Aorta (tissue), 5 donors: ENCODE measurements at places on chromosomes 6 and 20. TPM values are rescaled to one million over a fixed set of nuclear protein-coding genes. Genes with fewer than 3 reads are reported as not detected.

DNA sequence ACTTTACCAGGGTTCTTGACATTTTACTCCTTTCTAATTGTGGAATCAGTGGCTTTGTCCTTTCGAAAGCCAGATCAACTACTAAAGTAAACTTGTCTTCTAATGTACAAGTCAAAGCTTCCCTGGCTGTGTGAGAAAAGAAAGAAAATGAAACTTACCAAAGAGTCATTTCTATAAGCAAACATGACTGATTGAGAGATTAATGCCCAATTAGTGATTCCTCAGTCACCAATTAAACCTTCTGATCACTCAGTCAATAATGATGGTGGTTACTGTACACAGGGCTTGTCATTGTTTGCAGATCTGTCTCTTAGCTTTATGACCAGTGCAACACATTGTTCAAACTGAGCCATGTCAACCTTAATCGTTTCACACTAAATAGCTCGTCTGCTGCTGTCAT, 1168.4 kb upstream of the CITED2 start:
- H3K27ac ChIP-seq, result no peak overlapping the region
- H3K4me3 ChIP-seq, result no peak overlapping the region
- no peak for DNase-seq
- no peaks in the 10 kb centered on the region for H3K4me1 ChIP-seq
- no peaks in the 10 kb centered on the region for H3K27me3 ChIP-seq

GRCh38 chr6:88865275-88865674, 98.1 kb downstream of the RNGTT start:
- no peaks in the 10 kb centered on the region for H3K36me3 ChIP-seq
- DNase-seq, result no peak

GRCh38 chr20:63735859-63736718, at the start of gene LIME1:
TSS of gene LIME1 (plus strand) at chr20:63736664. CDS start at chr20:63737550, 886 bp downstream.
- peak; percentile 63 for DNase-seq
- no peaks in the 10 kb centered on the region for H3K27me3 ChIP-seq
- no peak within 1 kb of the TSS for H3K27ac ChIP-seq
- no peak within 1 kb of the TSS for H3K4me3 ChIP-seq
- no peaks in the 10 kb centered on the region for H3K36me3 ChIP-seq

- H3K27ac ChIP-seq, result no peak overlapping the region
- H3K4me3 ChIP-seq, result no peak overlapping the region
- DNase-seq, result no peak
- no peaks in the 10 kb centered on the region for H3K4me1 ChIP-seq
- H3K36me3 ChIP-seq, result no peaks in the 10 kb centered on the region
Observed at GRCh38 chr20:14142171-14142570, 146.9 kb downstream of the MACROD2 start.

DNA sequence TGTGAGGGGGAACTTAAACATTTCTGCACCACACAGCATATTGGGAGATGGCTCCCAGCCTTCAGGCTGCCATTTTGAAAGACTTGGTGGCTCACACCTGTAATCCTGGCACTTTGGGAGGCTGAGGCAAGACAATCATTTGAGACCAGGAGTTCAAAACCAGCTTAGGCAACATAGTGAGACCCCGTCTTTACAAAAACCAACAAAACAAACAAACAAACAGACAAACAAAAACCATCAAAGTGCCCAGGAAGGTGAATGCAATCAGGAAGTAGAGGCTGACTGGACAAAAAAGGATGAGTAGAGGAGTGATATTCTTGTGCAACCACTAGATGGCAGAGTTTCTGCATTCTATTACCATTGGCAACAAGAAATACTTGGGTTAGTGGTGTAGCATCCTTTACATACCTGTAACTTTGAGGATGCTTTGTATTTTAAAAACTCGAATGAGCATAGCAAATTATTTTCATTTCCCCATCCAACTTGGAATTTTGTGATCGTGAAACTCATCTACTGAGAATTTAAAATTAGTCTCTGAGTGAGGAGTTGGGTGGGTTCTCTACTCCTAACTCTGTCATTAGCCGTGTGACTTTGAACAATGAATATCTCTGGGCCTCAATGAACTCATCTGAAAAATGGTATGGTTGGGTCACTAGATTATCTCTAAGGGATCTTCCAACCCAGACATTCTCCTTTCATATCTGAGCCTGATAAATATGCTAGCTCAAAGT, 84.4 kb downstream of the CRYBG1 start:
- H3K27me3 ChIP-seq, result peaks cover 2% of the 10 kb centered on the region
- H3K4me1 ChIP-seq, result no peaks in the 10 kb centered on the region
- no peak overlapping the region for H3K4me3 ChIP-seq
- no peak overlapping the region for H3K27ac ChIP-seq
- DNase-seq, result no peak
- no peaks in the 10 kb centered on the region for H3K36me3 ChIP-seq

PGC gene
- total RNA-seq, result 0.33 TPM

CENPW gene
- 5.6 TPM for total RNA-seq

DNA sequence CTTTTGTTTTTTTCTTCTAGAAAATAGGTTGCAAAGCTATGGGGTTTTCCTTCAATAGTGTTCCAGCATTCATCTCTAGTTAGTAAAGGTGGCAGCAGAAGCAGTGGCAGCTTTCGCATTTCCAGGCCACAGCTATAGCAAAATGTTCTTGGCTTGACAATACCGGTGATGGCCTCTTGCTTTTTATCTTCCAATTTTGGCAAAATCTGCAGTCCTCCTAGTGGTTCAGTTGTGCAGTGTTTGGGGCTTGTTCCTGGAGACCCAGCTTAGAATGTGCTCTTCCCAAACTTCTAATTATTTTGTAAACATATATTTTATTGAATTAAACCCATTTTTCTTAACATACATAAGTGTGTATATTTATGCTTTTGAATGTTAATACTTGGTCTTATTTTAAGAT, 370.6 kb upstream of the MAN1A1 start:
- no peak overlapping the region for H3K4me3 ChIP-seq
- DNase-seq, result no peak
- H3K36me3 ChIP-seq, result no peaks in the 10 kb centered on the region
- H3K27me3 ChIP-seq, result no peaks in the 10 kb centered on the region

FOXA2 gene
- total RNA-seq, result not detected

SOX18 gene
- 186 TPM for total RNA-seq
